ENCODE measurements at places on chromosomes 6 and 20.
A peak's percentile ranks its signal among the peaks of the same experiment; 100 is the strongest.

GRCh38 chr20:10560686-10561085 is 113.1 kb downstream of the JAG1 start:
- no peak for DNase-seq

- DNase-seq: no peak
Measured at GRCh38 chr6:127533011-127533410, 13.9 kb upstream of the MTCL3 start.

GRCh38 chr6:125188037-125188436 is 34.5 kb downstream of the TPD52L1 start:
- DNase-seq: peak; percentile 39

DNA sequence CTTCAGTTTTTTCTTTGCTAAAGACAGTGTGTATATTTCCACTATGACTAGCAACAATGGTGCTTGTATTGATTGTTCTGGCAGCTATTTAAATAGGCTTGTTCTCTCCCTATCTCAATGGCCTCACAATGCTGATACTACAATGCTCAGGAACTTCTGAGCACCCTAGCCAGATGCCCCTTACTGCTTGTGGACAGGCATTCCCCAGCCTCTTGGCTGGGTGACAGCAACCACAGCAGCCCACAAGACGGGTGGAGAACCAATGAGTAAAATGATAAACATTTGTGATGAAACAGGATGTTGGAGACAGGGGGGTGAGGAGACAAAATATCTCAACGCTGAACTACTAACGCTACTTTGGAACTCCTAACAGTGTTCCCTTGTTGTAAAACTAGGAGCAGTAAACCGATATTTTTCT is 42.3 kb downstream of the HIVEP2 start:
- peak; percentile 96 for DNase-seq

- DNase-seq: no peak
Measured at GRCh38 chr20:43066125-43066524, 123.6 kb downstream of the PTPRT start.

DNA sequence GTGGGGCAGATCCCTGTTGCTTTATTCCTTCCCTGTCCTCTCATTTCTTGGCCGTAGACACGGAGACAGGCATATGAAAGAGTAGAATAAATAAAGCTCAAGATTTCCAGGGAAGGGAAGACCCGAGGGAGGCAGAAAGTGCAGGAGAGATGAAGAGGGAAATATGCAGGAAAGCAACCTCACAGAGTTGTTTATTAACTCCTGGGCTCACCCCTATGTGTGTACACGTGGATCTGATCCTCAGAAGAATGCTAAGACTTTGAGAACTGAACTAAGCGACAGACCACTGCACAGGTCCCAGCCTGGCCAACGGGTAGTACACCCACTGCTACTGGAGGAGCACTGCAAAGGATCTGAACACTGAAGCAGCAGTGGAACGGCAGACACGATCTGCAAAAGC is 156.2 kb downstream of the KIF16B start:
- no peak for DNase-seq

GRCh38 chr6:127483399-127484055 is 24.3 kb upstream of the KIAA0408 start:
- DNase-seq: no peak

- DNase-seq: no peak
Measured at GRCh38 chr6:52227495-52227894, 16.8 kb downstream of the IL17F start.

- no peak for DNase-seq
Measured at GRCh38 chr20:50149481-50150254, 3.9 kb downstream of the PEDS1 start.

DNA sequence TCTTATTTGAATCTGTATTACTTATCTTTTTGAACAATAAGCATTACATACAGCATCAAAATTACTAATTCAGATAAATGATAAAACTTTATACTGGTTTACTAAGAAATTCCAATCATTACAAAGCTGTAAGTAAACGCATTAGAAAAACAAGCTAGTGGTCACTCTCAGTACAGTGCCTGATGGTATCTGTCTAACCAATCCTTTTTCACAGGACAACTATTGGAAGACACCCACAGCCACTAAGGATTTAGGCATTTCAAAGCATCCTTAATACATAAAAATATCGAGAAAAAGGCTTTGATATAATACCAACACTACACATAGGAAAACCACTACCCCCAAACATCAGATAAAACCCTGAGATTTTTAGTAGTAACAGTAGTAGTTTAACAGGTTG is 2.6 kb downstream of the CD164 start:
- no peak for DNase-seq

DNA sequence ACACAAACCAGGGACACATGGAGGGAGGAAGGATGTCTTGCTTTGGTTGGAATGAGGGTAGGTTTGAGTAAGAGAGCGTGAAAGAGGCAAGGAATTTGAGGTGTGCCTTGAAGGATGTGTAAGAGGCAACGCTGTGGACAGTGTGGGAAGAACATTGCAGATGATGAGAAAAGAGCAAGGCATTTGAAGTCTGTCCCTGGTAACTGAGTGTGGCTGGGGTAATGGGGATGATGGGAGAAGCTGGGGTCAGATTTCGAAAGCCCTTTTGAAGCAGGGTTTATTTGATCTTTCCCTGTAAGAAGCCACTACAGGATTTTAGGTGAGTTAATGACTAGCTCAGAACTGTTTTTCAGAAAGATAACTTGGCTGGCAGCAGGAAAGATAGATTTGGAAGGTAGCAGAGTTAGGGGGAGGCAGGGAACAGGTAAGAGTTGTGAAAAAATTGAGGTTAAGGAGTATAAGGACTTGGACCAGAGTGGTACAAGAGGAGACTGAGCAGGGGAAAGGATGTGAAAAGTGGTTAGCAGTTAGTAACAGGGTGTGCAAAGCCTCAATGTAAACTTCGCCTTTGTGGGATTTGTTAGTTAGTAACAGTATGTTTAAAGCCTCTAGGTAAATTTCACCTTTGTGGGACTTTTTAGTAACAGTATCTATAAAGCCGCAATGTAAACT is 17.7 kb downstream of the UTRN start:
- no peak for DNase-seq

DNA sequence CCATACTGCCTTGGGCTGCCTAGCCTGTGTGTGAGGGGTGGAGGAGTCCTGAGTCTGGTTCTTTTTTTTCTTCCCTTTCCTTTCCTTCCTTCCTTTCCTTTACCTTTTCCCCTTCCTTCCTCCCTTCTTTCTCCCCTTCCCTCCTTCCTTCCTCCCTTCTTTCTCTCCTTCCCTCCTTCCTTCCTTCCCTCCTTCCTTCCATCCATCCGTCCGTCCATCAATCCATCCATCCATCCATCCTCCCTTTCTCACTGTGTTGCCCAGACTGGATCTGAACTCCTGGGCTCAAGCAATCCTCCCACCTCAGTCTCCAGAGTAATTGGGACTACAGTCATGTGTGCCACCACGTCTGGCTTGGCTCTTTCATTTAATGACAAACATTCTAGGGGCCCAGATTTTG is 750.7 kb upstream of the CHD6 start:
- DNase-seq: no peak

DNA sequence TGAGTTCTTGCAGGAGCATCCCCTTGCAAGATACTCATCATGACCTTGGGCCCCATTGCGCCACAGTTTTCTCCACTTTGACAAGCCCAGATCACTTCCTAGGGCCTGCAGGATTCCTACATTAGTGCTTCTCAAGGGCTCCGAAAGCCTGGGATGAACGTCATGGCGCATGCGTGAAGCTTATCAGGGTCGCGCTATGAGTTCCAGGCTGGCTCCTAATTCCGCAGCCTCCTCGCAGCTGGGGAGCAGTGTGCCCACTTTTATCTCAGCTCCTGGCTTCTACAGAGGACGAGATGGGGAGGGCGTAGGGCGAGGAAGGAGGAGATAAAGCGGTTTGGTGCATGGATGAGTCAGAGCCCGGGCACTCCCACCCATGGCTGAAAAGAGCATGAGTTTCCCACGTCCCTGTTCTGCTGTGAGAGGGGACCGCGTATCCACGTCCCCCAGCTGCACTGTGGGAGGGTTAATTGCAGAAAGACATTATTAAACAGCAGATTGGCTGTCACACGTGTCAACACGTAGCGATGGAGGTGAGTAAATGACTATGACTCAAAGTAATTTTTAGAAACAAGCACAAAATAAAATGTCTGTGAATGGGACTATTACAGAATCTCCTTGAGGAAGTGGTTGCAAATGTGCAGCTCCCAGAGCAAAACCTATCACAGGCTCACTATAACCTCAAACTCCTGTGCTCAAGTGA is 72.9 kb upstream of the DSP start:
- DNase-seq: no peak

GRCh38 chr20:41047279-41047974 is 18.8 kb downstream of the TOP1 start:
- DNase-seq: no peak

DNA sequence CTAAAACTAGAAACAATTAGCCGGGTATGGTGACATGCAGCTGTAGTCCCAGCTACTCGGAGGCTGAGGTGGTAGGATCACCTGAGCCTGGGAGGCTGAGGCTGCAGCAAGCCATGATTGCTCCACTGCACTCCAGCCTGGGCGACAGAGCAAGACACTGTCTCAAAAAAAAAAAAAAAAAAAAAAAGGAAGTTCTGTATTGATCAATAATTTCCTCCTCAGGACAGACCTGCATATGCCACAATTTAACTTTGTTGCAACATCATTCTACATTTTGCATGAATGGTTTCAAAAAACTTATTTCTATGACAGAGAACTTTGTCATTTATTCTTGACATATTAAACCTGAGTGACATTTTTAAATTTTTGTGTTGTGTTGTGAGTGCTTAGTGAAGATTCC is 5.5 kb downstream of the DNAJC5 start:
- DNase-seq: no peak

- DNase-seq: no peak
Measured at GRCh38 chr6:29617782-29618554, 15.0 kb downstream of the GABBR1 start.

GRCh38 chr6:140537834-140538705 is 1163.6 kb upstream of the CITED2 start:
- DNase-seq: peak; percentile 94

GRCh38 chr6:106939848-106940247 is 34.7 kb downstream of the CD24 start:
- DNase-seq: no peak

DNA sequence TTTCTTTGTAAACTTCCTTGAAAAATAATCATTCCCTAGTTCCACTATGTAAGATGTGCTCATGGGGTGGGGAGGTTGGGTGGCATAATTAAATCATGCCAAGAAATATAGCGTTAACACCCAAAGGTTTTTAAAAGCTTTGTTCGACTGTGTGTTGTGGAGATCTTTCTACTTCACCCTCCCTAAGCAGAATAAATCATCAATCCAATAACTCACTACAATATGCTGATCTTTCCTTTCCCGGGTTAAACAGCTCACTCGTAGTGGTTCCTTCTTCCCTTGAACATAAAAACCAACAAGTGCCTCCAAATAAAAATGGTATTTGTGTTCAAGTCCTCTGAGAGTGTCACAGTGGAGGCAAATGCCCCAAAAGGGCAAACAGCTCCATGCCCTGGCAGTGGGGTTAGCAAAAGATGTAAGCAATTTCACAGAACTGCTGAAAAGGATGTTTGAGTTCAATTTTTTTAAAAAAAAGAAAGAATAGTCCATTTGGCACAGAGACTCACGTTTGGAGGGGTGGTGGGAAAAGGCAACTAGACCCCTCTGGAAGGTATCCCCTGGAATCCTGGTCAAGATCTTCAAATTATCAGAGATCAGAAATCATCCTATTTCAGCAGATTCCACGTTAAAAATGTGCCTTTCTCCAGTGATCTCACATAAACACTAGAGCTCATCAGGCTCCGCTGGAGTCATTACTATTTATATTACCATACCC is 99.1 kb downstream of the TFAP2A start:
- no peak for DNase-seq

- no peak for DNase-seq
Measured at GRCh38 chr20:23998392-23998791, 9.8 kb upstream of the GGTLC1 start.

- no peak for DNase-seq
Measured at GRCh38 chr6:88804701-88805100, 158.7 kb downstream of the RNGTT start.

GRCh38 chr6:53837865-53838769 is 43.3 kb downstream of the LRRC1 start:
- DNase-seq: no peak

DNA sequence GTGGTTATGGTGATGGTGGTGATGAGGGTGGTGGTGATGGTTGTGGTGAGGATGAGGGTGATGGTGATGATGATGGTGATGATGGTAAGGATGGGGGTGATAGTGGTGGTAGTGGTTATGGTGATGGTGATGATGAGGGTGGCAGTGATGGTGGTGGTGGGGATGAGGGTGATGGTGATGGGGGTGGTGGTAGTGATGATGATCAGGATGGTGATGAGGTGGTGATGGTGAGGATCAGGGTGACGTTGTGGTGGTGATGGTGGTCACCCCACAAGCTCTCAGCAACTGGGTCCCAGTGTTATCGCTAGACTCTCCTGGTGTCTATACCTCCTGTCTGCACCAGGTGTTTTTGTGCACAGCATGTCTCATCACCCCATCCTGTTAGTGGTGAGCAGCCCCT is 85.0 kb downstream of the TMEM242 start:
- DNase-seq: no peak
